A172 (cell line): ENCODE measurements at places on chromosomes 11 and 22. TPM values are rescaled to one million over a fixed set of nuclear protein-coding genes. Genes with fewer than 3 reads are reported as not detected.

The FAT3 gene
- total RNA-seq, result 0.34 and 0.41 TPM in 2 replicates

GRCh38 chr11:111348147-111348546 lies 30.9 kb downstream of the POU2AF1 start:
- no peak for DNase-seq

The KCTD21 gene
- total RNA-seq, result 4.8 and 5.2 TPM in 2 replicates

The MMP27 gene
- not detected in 2 replicates for total RNA-seq

DNA sequence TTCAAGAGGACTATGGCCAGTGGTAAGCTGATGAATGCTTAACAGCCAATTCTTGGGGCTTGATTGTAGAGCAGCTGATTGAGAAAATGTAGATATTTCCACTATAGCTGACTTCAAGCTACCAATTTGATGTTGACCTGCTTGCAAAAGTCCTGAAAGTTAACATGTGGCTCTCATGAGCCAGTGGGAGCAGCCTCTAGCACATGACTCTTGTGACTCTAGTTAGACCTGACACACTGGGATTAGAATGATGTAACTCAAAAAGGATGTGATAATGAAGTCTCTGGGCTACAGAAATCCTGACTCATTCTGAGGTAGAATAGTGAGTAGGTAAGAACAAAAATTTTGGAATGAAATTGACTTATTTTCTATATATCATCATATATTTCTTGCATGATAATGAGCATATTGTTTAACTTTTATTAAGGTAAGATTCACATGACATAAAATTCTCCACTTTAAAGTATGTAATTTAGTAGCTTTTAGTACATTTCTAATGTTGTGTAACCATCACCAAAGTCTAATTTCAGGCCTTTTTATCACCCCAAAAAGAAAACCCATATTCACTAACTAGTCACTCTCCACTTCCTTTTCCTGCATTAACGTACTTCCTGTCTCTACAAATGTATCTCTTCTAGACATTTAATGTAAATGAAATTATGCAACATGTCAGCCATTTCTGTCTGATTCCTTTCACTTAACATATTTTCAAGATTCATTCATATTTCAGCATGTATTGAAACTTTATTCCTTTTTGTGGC lies 16.1 kb upstream of the OR52H1 start:
- DNase-seq, result peak; percentile 10

- no peak for DNase-seq
Observed at GRCh38 chr11:61103851-61104423, 1.6 kb downstream of the CD5 start.
